B cell (primary cell): ENCODE measurements at places on chromosomes 6 and 20.

DNA sequence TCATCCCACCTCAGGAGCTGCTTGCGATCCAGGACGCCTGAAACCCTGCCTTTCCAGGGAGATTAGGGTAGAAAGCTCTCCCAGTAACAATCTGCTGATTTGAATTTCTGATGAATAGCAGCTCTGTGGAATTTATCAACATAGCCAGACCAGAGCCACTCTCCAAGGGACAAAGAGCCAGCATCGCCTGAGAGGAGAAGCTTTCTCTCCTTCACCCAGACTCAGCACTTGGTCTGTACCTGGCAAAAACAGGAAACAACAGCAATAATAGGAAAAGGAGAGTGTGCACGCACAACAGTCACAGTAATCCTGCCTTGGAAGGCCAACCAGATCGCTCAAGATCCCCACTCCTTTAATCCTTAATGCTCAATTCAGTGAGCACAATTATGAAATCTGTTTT is 22.3 kb upstream of the ROS1 start:
- DNase-seq, result no peak

- no peak for DNase-seq
These were observed 71.5 kb downstream of the LYRM2 start for GRCh38 chr6:89566930-89567629.

- no peak for DNase-seq
These were observed 35.8 kb upstream of the PHACTR3 start for GRCh38 chr20:59568509-59569024.

- DNase-seq, result no peak
These were observed 193.9 kb downstream of the BTBD3 start for GRCh38 chr20:12111431-12112088.

GRCh38 chr20:56750430-56750829 is 121.3 kb downstream of the TFAP2C start:
- DNase-seq, result no peak

DNA sequence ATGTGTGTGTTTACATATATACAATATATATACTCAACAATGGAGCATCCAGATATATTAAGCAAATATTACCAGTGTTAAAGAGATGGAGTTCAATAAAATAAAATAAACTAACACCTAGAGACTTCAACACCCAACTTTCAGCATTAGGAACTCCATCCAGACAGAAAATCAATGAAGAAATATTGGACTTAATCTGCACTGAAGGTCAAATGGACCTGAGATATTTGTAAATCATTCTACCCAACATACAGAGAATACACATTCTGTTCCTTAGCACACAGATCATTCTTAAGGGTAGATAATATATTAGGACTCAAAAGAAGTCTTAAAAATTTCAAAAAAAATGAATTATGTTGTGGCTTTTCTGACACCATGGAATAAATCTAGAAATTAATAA is 832.3 kb upstream of the ADGRB3 start:
- DNase-seq, result no peak

GRCh38 chr6:122726649-122727048 is 52.9 kb upstream of the FABP7 start:
- DNase-seq, result no peak

- DNase-seq, result no peak
These were observed 117.3 kb downstream of the TMEM170B start for GRCh38 chr6:11654876-11655275.

DNA sequence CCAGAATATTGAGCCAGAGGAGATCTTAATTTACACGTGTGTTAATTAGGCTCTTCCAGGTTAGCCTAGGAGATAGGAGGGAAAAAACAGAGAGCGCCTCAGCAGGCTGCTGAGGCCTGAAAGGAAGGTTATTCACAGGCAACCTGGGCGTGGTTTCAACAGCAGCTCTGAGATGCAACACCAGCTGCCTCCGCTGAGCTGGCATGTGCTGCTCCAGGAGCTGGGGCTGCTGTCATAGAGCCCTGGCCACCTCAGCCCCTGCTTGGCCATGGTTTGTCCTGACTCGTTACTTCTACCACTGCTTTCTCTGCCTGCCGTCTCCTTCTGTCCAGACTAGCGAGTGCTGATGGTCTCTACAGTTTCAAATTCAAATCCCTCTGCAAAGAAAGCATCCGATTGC is 32.4 kb upstream of the RPP40 start:
- DNase-seq, result no peak
